ENCODE measurements at places on chromosomes 11 and 22.

DNA sequence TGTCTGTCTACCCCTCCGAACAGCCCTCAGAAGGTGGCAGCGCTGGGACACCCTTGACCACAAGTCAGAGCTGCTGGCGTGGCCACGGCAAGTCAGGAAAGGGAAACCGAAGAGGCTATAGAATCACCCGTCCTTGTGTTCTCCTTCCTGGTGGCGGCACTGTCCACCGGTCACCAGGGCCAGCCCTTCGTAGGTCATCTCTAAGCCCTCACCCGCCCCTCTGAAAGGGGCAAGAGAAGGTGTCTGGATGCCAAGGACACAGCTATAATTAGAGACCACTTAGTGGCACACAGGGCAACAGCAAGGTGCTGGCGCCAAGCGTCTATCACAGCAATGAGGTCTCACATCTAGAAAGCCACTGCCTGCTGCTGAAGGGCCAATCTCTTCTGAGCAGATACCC lies 320.9 kb downstream of the SHANK2 start:
- no peak for DNase-seq

- DNase-seq, result no peak
Measured at GRCh38 chr11:47981667-47982404, 1.5 kb downstream of the PTPRJ start.

DNA sequence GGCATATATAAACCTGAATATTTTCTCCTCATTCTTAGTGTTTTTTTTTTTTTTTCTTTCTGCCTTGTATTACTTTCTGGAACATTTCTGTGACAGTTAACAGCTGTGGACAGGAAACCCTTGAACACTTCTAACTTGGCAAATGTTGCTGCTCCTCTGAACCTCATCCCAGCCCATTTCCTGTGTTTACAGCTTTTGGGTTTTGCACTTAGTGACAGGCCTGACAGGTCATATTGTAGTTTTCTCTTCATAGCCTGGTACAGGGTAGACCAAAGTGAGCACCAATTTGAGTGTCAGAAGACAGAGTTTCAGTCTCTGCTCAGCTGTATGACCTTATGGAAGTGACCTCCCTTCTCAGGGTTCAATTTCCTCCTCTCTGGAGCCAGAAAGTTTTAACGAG lies 91.6 kb downstream of the STIM1 start:
- peak; percentile 12 for DNase-seq

GRCh38 chr11:315051-315481 lies 1.2 kb downstream of the IFITM1 start:
- no peak for DNase-seq

Measured in stimulated activated CD4-positive, alpha-beta T cell treated with anti-CD3 and anti-CD28 coated beads, Interleukin-1b, Interleukin-23, amount 100 ng/mL, for 1 hour (primary cell).